ENCODE measurements at places on chromosomes 1 and 21.

GRCh38 chr1:63099188-63099587 is 223.2 kb upstream of the FOXD3 start:
- no peak for DNase-seq

DNA sequence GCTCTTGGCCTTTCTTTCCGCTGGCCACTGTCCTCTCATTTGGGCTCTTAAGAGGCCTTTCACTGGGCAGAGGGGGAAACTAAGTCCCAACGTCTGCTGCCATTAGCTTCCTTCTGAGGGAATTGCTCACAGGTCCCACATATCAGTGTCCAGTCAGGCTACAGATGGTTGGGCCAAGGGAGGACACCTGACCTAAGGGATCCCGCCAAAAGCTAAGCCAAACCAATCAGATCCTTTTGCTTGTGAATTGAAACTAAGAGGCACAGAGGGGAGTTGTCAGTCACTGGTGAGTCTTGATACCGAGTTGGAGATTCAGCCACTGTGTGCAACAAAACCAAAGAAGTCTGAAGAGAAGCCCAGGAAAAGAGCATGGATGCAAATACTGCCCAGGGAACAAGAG is 5.7 kb upstream of the NT5C1A start:
- no peak for DNase-seq

DNA sequence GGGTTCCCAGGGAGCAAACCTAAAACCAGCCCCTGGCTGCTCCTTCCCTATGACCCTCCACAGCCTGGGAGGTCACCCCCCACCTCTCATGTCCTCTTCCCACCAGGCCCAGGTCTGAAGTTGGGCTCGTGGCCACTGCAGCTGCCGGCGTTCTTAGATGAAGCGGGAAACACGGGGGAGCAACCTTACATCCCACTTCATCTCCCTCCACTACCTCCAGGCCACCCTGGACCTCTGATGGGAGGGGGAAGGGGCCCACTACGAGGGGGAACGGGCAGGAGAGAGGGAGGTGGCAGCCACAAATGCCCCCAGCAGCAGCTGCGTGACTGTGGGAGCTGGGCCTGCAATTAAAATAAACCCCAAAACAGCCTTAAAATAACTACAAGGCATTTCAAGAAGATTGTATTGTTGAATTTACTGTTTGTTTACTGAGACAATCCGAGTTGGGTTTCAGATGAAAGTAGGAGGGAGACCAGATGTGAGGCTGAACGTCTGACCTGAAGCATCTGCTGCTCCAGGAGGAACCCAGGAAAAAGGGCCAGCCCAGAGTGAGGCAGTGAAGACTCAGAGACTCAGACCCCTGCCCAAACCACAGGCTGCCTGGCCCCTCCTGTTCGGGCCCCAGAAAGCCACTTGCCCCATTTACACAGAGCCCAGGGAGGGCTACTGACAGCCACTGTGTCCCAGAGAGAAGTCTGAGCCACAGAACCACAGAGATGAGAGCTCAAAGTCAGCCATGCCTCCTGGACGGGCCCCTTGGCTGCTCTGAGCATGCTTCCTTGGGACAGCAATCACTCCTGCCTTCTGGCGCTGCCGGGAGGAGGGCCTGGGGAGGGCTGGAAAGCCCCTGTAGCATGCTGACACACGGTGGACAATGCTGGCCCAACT is 59.8 kb downstream of the GLIS1 start:
- DNase-seq: peak; percentile 86

DNA sequence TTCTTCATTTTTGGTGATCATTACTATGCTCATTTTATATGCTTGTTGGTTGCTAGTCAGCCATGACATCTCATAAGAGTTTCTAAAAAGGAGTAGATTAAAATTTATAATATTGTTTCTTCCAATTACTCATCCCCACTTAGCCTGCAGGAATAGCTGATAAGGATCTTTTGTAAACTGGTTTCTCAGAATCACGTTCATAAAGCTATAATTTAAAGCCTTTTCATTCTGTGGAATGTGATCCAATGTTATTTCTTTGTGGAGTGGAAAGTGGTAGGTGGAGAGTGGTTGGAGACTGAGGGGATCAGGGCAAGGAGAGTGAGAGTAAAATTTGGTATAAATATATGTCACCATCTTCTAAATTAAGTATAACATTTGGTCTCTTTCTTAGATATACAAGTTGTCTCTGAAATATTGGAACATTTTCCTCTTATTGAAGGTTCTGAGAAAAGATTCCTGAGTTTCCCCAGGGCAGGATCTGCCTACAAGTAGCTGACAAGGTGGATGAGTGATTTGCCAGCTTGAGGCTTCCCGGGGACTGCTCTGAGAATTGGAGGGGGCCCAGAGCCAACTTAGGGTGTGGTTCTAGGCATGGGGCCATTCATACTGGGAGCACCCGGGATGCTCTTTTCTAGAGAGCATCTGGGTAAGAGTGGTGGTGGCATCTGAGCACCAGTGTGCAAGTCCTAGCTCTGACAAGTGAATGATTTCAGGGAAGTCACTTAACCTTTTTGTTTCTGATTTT is 116.4 kb downstream of the TBX19 start:
- no peak for DNase-seq

- DNase-seq: no peak
These were observed 3.4 kb downstream of the ZBTB21 start for GRCh38 chr21:42006765-42007164.

DNA sequence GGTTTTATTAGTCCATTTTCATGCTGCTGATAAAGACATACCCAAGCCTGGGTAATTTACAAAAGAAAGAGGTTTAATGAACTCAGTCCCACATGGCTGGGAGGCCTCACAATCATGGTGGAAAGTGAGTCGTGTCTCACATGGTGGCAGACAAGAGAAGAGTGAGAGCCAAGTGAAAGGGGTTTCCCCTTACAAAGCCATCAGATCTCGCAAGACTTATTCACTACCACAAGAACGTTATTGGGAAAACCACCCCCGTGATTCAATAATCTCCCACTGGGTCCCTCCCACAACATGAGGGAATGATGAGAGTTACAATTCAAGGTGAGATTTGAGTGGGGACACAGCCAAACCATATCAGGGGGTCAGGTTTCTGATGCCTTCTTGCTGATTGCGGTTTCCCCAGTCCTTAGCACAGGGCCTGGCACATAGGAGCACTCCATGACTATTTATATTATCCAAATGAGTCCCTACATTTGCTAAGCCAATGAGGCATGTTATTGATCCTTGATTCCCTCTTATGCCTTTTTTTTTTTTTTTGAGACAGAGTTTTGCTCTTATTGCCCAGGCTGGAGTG is 35.3 kb upstream of the PAXBP1 start:
- DNase-seq: no peak

DNA sequence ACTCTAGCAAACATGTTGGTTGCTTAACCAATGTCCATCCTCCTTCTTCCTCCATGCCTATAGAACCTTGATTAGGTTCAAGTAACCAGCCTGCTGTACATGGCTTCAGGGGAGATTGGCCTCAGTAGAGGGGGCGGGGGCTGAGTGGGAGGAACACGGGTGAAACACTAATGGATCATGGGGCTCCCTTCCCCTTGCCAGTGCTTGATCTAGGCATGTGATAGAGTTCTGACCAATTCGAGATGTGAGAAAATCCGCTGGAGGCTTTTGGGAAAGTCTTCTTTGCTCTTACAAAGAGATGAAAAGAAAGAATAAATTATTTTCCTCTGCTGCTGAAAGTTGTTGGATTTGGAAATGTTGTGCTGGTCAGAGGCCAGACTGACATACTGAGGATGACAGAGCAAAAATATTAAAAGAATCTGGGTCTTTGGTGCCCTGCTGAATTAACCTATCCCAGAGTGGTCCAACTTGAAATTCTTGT is 5.2 kb upstream of the OTUD7B start:
- no peak for DNase-seq

- no peak for DNase-seq
These were observed 23.6 kb downstream of the TGFB2 start for GRCh38 chr1:218368686-218369085.

GRCh38 chr21:38504066-38504465 is 5.8 kb upstream of the ERG start:
- DNase-seq: no peak

Measured in osteoblast (primary cell).